ENCODE measurements at places on chromosomes 13 and 19.

DNA sequence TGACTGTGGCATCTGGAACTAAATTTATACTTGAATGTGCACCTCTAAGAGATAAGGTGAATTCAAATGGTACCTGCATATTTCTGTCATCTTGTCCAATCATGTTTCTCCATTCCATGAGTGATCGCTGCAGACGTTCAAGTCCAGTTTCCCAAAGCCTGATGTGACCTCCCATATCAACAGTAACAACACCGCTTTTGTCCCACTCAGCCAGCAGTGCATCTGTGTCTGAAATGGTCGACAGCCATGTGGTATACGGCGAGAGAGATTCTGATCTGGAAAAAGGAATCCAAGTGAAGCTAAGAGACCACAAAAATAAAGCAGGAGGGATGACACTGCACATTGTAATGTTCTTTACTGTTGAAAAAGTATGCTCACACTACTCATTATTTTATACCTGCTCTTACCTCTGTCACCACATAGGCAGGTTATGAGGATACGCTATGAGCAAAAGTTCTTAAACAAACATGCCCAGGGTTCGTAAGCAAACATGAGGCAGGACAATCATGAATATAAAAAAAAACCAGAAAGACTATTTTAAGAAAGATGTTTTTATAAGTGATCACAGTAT, 213.6 kb downstream of the RGCC start:
- DNase-seq = no peak

DNA sequence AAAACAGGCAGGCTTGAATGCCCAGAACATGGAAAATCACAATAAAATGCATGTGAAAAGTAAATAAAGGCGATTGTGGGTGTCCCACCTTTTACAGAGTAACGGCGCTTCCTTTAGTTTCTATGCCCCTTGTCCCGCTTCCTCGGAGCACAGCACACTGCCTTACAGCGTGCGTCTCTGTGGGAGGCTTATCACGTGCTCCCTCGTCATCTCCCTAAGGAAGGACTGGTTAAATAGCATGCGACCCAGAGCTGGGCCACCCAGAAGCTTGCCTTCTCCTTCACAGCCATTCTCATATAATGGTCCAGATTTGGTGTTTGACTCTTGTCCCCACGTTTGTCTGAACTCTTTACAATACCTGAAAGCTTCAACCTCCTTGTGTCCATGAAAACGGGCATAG, 56.6 kb downstream of the LIG4 start:
- DNase-seq = no peak

- no peak for DNase-seq
Observed at GRCh38 chr19:3194106-3195087, 8.7 kb downstream of the NCLN start.

GRCh38 chr19:55519451-55520311, 17.3 kb downstream of the SBK2 start:
- DNase-seq = no peak

DNA sequence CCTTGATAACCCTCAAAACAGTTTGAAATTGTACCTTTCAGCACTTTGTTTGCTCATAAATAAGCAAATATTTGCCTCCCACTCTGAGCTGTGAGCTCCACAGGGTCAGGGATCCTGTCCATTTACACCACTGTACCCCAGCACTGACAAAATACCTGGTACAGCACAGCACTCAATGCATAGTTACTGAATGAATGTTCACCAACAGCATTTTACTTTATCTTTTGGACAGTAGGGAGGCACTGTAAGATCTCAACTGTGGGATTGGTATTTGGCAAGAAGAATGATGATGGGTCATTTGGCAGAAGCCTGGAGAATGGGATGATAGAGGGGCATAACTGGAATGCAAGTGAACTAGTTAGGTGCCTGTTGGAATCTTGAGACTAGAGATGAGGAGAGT, 127.2 kb upstream of the ARGLU1 start:
- DNase-seq = no peak

GRCh38 chr19:31617010-31617585, 267.9 kb upstream of the TSHZ3 start:
- no peak for DNase-seq

- no peak for DNase-seq
Observed at GRCh38 chr19:32870981-32871451, 1.4 kb upstream of the SLC7A9 start.

GRCh38 chr13:43773602-43774001, 13.2 kb downstream of the ENOX1 start:
- no peak for DNase-seq

DNA sequence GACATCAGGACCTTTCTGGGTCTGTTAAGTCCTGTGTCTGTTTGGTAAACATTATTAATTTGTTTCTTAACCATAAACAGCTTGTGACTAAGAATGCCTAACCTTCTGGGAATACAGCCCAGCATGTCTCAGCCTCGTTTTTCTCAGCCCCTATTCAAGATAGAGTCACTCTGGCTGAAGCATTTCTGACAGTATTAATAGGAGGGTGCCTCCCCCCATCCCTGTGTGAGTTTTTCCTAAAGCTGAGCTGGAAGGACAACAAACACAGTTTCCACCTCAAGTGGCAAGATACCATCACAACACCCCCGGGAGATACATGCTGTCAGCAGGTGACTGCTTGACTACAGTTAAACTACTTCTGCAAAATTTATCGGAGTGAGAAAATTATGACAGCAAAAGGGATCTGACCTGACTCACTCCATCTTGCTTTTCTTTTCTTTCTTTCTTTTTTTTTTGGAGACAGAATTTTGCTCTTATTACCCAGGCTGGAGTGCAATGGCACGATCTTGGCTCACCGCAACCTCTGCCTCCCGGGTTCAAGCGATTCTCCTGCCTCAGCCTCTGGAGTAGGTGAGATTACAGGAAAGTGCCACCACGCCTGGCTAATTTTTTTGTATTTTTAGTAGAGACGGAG, 59.3 kb upstream of the ABCC4 start:
- no peak for DNase-seq

DNA sequence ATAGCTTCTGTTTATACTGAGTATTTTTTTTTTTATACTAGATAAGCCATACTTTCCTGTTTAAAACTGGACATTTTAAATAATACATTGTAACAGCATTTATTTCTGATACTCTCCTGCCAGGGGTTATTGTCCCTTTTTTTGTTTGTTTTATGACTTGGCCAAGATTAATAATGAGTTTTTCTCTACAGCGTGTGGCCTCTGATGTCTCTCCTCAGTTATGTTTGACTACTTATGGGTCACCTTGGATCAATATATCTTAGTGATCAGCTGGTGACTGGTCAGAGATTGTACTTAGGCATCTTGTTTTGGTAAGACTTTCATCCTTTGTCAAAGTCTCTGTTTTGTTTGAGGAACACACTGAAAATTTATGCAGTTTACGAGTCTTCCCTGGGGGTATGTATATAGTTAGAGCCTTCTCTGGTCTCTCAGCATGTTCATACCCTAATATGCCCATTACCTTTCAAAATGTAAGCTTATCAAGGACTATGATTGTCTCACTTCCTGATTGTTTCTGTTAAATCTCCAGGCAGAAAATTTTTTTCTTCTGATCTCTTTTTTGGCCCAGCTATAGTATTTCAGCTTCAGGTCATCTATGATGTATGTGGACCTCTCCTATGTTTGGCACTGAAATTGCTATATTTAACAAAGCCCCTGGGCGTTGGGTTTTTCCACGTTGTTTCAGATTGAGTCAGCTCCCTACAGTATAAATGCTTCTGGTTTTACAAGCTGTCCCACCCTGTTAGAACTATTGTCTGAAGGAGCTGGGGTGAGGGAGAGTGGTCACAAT, 87.9 kb downstream of the URI1 start:
- peak; percentile 47 for DNase-seq

GRCh38 chr13:53778937-53779336, 750.3 kb downstream of the OLFM4 start:
- DNase-seq = no peak

- DNase-seq = no peak
Observed at GRCh38 chr19:1016647-1017114, 4.2 kb downstream of the TMEM259 start.

DNA sequence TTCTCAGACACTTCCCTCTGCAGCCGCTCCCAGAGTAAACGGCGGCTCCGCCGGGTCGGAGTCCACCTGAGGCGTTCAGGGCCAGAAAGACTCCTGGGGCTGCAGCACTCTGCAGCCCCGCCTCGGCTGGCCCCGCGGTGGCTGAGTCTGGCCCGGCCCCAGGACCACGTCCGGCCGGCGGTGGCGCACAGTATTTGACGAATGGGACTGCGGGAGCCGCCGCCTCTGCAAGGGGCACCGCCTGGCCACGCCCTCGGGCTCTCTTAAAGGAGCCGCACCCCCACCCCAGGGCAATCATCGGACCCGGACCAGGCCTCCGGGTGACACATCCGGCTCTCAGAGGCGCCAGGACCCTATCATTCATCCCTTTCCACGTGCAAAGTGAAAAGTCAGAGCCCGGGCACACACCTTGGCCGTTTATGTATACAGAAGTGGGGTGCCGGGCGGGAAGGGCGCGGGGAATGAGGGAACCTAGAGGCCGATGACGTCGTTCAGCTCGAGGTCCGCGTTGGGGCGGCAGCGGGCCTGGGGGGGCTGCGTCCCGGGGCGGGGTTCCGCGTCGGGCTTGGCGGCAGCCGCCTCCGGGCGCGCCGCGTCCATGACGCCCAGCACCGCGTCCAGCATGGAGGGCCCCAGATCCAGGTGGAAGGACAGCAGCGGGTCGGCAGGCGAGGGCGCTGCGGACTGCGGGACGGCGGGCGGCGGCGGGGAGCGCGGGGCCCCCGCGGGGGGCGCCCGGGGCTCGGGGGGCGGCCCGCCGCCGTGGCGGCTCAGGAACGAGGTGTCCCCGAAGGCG, 1.2 kb upstream of the LENG9 start:
- DNase-seq = peak; percentile 94

GRCh38 chr13:71798707-71799106, 68.3 kb downstream of the DACH1 start:
- DNase-seq = no peak

- no peak for DNase-seq
Observed at GRCh38 chr19:19074196-19074882, 10.5 kb downstream of the SLC25A42 start.

DNA sequence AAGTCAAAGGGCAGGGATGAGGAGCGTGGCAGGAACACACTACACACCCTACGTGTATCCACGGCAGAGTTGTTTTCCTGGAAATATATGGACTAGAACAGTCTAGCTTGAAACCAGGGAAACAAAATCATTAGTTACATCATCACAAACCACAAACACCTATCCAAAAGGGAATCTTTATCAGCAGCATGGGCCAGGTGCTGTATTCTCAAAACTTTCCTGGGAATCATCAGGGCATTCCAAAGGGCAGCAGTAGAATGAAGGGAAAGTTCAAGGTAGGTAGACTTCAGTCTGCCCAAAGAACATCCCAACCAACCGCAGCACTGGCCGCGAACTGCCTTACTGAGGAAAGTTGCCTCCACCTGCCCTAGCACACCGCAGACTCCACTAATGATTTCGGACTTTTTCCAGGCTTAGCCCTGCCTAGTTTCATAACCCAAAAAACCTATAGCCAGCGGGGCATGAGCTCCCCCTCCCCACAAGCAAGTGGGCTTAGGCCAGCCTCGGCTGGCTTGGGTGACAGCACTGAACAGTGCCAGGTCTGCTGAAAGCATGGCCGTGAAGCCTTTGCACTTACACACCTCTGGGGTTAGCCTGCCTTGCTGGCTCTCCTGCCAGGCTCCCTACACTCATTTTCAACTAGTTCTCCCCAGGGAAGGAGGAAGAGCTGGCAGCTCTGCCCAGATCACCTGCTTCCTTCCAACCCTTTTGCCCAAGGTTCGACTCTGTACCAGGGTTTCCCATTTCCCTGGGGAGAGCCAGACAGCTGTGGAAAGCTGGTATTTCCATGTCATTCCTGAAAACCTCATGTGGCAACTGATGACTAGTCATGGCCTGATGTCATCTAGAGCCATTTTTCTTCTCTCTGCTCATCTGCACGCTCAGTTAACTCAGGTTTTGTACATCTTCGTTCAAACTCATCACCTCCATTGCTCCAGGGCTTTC, 77.3 kb upstream of the UBAC2 start:
- no peak for DNase-seq

DNA sequence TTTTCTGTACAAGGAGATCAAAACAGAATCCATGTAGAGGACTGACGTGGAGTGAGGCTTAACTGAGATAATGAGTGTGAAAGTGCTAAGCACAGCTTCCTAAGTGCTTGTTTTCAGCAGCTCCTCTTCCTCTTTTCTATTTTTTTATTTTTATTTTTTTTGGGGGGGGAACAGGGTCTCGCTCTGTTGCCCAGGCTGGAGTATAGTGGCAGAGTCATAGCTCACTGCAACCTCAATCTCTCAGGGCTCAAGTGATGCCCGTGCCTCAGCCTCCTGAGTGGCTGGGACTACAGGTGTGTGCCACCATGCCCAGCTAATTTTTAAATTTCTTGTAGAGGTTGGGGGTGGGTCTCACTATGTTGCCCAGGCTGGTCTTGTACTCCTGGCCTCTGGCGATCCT, 5.6 kb upstream of the FOSB start:
- no peak for DNase-seq

- no peak for DNase-seq
Observed at GRCh38 chr13:85557691-85558467, 241.3 kb downstream of the SLITRK6 start.

DNA sequence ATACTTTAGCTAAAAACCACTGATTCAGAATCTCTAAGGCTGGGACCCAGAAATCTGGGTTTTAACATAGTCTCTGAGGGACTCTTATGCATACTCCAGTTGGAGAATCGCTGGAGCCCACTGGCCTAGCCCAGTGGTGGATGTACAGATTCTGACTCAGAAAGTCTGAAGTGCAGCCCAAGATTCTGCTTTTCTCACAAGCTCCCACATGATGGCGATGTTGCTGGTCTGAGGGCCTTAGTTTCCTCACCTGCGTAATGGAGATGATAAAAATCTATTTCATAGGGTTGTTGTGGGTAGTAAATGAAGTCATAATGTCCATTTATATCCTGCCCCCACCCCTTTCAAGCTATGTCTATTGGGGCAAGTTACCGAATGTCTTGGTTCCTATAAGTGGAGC, 7.7 kb upstream of the CDADC1 start:
- DNase-seq = no peak

DNA sequence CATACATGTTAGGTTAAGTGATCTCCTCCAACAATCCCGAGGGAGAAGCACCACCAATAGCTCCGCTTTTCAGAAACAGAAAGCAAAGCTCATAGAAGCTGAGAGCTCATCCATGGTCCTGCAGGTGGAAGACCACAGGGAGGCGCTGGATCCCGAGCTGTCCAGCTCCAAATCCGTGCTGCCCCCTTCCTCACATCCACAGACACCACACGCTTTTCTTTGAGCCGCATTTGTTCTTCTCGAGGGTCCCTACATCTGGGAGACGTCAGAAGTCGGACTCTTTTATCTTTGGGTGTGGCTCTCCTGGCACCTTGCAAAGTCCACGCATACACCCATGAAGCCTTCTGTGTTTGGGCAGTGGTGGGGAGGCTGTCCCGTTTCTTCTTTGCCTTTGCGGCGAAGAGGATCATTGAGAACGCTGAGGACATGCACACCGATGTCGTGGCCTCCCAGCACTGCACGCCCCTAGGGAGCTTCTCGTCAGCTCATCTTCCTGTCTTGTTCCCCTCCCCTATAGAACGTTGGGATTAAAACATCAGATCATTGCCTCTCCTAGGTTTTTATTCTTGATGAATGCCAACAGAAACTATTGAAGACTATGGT, 184.8 kb downstream of the TEX29 start:
- DNase-seq = no peak

GRCh38 chr13:37143911-37144310, 38.4 kb upstream of the CSNK1A1L start:
- no peak for DNase-seq
